SJSA1 (cell line): ENCODE measurements at places on chromosomes 2 and 18. TPM values are rescaled to one million over a fixed set of nuclear protein-coding genes. Genes with fewer than 3 reads are reported as not detected.

Gene SPEG
- total RNA-seq, result 0.44 and 4.2 TPM in 2 replicates

- no peak for DNase-seq
Measured at GRCh38 chr2:13000664-13001363, 284.1 kb downstream of the TRIB2 start.

Gene IL36G
- total RNA-seq, result not detected in 2 replicates

Gene SPP2
- not detected in 2 replicates for total RNA-seq

GRCh38 chr2:14615760-14616159 is 16.8 kb upstream of the LRATD1 start:
- DNase-seq, result no peak

DNA sequence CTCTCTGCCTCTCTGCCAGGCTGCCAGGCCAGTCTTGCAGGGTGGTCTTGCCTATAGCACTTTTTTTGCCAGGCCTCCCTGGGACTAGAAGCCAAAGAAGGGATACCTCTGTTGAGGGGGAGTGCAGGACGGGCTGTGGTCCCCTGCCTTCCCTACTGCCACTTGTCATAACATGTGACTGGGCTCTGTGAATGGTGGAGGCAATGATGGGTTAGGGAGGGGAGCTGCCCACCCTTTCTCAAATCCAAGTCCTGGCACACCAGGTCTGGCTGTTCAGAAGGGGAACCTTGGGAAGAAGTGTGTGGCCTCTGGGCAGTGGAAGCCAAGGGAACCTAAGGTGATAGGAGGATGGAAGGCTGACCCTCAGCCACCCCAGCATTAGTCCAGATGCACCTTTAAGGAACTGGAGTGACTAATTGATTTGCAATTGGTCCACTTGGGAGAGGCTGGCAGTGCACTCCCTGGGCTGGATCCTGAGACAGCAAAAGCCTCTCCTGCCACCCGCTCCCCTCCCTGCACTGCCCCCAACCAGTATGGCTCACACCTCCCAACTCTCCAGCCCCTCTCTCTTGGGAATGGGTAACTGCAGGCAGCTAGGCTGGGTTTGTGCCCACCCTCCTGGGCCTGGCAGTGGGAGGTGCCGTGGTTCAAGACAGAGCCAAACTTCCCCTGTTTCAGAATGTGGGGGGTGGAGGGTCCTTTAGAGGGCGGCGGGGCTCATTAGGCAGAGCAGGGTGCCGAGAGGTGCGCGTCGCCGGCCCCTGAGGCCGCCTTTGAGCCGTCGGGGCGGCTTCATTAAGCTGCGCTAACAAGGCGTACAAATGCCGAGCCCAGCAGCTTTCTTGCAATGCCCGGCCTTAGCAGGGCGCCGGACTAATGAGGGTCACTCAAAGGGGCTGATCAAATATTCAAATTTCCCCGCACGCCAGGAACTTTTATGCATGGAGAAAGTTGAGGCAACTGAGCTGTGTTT is 4.5 kb upstream of the SIX3 start:
- no peak for DNase-seq

- no peak for DNase-seq
Measured at GRCh38 chr2:217263756-217264155, 403.9 kb upstream of the TNP1 start.

DNA sequence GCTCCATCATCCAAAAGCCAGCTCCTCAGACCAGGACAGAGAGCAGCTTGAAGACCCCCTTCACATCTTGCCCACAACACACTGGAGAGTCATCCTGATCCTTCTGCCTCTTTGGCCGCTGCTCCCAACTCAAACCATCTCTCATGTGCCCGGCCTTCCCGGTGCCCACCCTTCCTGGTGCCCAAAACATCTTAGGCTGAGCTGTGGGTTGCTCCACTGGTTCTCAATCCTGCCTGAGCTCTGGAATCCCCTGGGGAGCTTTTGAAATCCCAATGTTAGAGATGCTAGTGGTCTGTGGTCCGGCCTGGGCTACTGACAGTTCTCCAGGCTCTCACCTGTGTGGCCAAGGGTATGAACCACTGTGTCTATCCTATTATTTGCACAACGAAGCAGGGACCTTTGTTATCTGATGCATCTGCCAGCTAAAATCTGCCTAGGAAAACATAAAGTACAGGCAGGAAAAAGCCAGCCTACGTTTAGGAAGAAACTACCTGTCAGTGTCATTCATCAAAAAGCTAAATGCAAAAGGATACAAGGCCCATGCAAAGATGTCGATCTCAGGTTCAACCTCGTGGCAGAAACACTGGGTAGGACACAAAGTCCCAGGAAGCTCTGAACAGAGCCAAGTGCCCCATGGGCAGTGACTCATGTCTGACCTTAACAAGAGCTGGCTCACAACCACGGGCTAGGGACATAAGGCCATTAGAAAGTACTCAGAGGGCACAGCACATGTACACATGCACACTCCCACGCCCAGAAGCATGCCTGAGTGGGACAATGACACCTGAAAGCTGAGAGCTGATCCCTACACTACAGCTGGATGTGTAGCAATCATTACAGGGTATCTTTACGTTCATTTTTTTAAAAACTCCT is 30.8 kb downstream of the TBC1D8 start:
- peak; percentile 51 for DNase-seq

Gene VWC2L
- total RNA-seq, result not detected in 2 replicates

- no peak for DNase-seq
Measured at GRCh38 chr2:95342556-95343320, 45.6 kb downstream of the KCNIP3 start.

Gene ASXL3
- not detected in 2 replicates for total RNA-seq

DNA sequence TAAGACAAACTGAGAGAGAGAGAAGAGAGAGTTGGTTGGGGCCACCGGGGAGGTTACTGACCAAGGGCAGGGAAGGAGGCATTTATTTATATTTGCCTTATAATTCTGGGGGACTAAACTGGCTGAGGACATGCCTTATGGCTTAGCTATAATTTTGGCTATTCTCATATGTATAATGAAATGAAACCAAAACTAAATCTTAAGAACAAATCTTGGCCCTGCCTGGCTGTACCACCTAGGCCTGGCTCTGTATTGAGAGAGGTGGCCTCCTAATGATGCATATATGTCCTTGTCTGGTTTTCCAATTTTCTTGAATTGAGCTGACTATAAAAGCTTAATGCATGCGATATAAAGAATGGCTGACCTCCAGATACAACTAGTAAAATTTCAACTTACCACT is 3.5 kb upstream of the PPP1CB start:
- no peak for DNase-seq

DNA sequence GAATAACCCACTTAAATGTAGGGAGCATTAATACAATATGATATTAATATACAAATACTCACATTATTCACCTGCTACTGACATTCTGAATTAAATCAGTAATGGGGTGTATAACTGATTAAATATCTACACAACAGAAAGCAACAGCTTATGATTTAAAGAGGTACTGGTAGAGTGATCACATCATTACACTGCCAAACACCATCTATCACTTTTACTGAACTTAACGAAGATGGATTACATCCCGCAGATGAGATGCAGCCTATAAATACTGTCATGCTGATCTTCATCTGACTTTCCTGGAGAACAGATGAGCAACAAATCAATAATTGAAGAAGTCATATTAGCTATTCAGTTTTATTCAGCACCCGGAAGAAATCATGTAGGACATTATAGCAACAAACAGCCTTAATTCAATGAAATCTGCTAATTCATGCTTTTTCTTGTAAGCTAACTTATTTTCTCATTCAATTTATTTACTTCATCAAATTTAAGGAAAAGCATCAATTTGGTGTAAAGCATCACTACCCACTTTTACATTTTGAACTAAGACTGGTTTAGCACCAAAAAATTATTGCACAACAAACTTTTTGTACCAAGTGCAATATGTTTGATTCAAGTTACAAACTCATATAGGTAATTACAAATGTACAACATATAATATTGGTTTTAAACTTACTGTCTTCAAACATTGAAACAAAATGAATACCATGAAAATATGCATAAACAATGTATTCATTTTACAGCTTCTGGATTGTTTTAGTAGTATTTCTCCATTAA is 1509.0 kb downstream of the LRP1B start:
- DNase-seq, result no peak

- peak; percentile 16 for DNase-seq
Measured at GRCh38 chr2:86764661-86765309, 25.9 kb downstream of the CD8A start.

- DNase-seq, result no peak
Measured at GRCh38 chr2:74735564-74735963, 81.5 kb downstream of the SEMA4F start.

DNA sequence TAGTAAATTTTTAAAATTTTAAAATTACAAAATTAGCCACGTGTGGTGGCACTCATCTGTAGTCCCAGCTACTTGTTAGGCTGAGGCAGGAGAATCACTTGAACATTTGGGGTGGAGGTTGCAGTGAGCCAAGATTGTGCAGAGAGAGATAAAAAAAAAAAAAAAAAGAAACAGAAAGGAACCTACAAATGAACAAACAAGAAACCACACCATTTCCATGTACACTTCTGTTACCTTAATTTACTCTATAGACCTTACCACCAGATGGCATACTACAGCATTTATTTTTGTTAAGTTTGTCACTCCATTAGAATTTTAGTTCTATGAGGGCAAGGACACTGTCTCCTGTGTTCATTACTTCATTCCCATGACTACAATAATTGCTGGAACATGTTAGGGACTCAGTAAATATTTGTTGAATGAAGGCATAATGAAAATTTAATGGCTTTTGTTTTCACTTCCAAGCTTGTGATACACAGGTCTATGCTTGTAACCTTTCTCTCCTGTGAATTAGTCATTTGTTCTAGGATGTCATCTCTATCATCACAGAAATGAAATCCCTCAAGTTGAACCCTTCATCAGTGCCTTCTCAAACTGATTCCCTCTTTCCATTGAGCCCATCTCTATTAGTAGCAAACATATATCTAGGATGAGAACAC is 76.0 kb downstream of the ARHGAP15 start:
- no peak for DNase-seq

Gene UGT1A8
- total RNA-seq, result not detected in 2 replicates

Gene CXCR1
- not detected in 2 replicates for total RNA-seq

DNA sequence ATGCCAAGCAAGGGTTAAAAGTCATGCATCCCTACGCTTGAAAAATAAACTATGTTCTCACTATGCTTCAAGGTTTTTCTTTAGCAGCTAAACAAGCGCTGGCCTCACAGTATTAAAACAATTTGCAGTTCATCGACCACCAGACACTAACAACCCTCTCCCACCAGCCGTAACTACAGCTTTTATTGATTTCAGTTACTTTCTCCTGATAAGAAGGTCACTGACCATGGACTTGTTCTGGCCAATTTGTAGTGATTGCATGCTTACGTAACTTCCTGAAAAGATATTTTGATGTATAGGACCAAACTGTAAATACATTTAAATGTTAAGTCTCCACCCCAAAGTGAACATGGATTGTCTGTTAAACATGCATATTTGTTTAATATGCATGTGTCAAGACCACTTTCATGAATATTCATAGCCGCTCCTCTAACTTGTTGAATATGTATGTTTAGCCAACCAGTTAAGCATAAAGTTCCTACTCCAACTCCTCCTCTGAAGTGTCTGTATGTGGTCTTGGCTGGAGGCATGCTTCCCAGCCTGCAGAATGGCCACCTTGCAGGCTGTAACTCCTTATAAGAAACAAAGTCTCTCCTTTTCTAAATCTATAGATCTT is 1.7 kb upstream of the THOC1 start:
- no peak for DNase-seq

Gene IMPA2
- 10.6 and 13.3 TPM in 2 replicates for total RNA-seq

Gene ST6GAL2
- not detected in 2 replicates for total RNA-seq

DNA sequence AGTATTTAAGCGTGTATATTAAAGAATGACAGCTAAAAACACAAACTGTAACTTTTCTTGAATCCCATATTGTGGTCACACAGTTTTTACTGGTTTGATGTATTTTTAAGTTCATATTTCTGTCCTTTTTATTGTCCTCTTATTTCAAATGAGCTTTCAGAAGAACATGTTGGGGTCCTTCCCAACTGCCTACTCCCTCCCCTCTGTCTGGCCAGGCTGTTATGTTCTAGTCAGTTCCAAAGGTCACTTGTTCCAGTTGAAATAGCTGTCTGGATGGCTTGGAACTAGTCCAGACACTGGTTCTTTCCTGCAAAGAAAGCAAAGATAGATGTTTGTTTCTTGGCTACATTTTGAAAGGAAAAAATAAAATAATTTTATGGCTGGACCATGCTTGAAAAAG is 306.9 kb downstream of the GULP1 start:
- DNase-seq, result no peak

DNA sequence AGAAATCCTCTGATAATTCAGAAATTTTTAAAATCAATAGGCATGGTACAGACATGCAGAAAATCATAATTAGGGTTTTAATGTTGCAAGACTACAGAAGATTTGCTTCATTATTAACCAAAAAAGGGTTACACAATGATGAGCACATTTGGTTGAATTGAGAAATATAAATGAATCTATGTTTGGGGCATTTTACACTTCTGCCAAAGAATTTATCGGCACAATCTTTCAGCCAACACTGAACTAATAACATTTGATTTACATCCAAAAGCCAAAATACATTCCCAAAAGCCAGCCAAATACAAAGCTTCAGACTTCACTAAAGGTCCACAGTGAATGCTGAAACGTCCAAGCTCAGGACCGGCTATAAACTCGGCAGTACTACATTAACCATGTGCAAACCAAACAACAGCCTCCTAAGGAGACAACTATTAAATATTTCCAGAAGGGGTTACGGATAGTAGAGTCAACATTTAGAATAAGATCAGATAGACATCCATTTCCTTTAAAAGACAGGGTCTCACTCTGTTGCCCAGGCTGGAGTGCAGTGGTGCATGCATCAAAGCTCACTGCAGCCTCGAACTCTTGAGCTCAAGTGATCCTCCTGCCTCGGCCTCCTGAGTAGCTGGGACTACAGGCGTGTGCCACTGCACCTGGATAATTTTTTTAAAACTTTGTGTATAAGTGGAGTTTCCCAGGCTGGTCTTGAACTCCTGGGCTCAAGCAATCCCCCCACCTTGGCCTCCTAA is 29.4 kb downstream of the SPRED2 start:
- no peak for DNase-seq

DNA sequence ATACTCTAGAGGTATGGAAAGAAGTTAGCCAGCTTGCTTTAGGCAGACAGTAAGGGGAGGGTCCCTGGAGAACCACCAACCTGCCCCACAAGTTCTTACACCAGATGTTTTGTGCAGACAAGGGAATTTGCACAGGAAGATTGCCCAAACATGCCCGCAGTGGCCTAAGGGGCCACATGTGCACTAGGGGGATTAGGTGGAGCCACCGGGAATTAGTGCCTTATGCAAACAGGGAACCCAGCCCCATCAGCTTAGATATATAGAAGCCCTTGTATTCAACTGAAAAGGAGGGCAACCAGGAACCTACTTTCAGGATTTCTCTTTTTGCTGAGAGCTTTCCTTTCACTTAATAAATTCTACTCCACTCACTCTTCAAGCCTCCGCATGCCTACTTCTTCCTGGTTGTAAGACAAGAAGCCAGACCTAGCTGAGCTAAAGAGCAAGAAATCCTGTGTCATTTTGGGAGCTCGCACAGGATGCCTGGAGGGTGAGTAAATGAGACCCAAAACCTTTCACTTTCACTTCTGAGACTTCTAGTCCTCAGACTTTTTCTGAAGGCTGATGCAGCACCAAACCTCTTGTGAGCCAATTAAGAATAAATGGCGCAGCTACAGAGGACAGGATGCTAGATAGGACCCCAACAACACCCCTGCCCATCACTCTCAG is 146.3 kb downstream of the GCA start:
- no peak for DNase-seq
